ENCODE measurements at places on chromosomes 1 and 21.

- no peak for DNase-seq
Observed at GRCh38 chr1:222918801-222919477, 104.1 kb downstream of the DISP1 start.

GRCh38 chr1:47434051-47434842 lies 3.6 kb upstream of the FOXD2 start:
- no peak for DNase-seq

- no peak for DNase-seq
Observed at GRCh38 chr21:32520875-32521735, 64.2 kb downstream of the TCP10L start.

- no peak for DNase-seq
Observed at GRCh38 chr1:35576061-35576765, 3.1 kb downstream of the TFAP2E start.

DNA sequence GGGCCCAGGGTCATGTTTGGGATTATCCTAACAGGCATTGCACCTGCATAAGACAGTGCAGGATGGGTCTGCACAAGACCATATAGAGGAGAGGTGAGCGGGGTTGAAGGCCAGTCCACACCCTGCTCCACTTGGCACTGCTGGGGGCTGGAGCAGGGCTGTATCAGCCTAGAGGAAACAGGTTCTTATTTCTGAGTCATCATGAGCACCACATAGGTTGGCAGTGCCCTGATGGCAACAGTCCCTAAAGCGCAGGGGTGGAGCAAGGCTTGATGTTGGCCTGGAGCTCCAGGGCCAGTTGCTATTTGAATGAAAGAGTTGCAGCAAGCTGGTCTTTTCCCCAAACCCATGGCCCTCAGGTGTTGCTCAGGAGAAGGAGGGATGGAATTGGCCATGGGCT lies 29.8 kb upstream of the BMP8B start:
- no peak for DNase-seq

DNA sequence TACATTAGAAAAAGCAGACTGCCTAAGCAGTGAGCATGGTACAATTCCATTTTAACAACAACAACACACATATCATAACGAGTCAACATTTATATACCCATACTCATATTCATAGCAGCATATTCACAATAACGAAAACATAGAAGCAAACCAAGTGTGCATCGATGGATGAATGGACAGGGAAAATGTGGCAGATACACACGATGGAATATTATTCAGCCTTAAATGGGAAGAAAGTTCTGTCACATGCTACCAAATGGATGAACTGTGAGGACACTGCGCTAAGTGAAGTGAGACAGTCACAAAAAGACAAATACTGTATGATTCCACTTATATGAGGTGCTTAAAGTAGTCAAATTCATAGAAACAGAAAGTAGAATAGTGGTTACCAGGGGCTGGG lies 9.5 kb upstream of the MAN1C1 start:
- DNase-seq: no peak

Measured in stimulated activated CD4-positive, alpha-beta T cell treated with anti-CD3 and anti-CD28 coated beads, Interleukin-4, amount 100 ng/mL, for 4 hours (primary cell).